ENCODE measurements at places on chromosomes 7 and 10. TPM values are rescaled to one million over a fixed set of nuclear protein-coding genes. Genes with fewer than 3 reads are reported as not detected.

Gene TMEM26
- total RNA-seq, result not detected

DNA sequence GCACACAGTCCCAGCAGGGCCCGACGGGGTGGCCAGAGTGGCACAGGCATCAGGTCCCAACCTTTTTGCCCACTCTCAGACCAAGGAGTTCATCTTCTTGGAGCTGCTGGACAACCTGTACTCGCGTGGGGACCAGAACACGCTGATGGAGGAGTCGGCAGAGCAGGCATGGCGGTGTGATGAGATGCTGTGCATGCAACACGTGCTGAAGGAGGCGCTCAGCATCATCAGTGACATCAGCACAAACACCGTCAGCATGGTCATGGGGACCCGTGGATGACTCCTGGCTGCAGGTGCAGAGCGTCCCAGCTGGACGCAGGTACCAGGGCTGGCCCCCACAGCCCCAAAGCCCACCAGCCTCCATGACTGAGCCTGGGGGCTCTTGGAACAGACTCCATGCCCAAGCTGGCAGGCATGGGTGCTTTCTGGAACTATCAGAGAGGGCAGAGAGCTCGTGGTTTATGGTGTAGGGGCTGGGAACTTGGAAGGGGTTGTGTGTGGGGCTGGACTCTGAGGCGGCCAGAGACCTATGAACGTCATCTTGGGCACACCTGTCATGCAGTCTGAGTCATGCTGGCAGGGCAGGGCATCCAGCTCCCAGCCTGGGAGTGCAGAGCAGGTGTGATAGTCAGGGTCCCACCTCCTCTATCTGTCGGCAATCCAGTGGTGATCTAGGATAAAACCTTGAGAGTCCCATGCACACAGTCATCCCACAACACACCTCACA lies 8.2 kb upstream of the MTPAP start:
- H3K27me3 ChIP-seq, result peaks cover 13% of the 10 kb centered on the region
- no peaks in the 10 kb centered on the region for H3K36me3 ChIP-seq
- peaks cover 12% of the 10 kb centered on the region for H3K4me1 ChIP-seq
- no peak overlapping the region for H3K4me3 ChIP-seq
- DNase-seq, result no peak

DNA sequence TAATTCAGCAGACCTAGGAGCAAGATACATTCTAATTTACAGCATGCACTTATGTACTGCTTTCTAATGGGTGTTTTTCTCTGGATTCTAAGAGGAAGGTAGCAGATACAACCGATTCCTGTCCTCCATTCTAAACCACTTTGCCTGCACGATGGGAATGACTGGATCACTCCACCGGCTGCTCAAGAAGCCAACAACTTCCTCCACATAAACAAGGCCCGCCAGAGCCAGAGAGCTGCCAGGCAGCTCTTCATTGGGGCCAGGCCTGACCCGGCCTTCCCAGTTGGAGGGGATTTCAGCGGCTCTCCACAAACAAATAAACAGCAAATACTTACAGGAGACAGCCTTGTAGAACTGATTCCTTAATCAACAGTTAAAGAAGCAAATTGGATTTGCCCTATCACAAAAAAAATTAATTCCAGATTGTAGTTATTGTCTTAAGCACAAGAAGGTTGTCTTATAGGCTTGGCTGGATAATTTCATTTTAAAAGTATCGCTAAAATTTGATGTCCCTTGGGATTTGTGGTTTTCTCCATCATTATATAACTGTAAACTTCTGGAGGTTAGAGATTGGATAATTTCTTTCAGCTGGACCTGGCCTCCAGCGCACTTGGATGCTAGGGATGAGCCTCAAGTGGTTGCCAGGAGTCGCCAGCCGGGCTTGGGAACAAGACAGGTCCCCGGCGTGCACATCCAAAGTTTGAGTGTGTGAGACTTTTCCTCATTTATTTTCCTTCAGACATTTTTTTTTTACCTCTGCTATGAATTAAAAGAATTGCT lies 20.9 kb downstream of the EBF3 start:
- H3K27ac ChIP-seq, result no peak overlapping the region
- no peak for DNase-seq

DNA sequence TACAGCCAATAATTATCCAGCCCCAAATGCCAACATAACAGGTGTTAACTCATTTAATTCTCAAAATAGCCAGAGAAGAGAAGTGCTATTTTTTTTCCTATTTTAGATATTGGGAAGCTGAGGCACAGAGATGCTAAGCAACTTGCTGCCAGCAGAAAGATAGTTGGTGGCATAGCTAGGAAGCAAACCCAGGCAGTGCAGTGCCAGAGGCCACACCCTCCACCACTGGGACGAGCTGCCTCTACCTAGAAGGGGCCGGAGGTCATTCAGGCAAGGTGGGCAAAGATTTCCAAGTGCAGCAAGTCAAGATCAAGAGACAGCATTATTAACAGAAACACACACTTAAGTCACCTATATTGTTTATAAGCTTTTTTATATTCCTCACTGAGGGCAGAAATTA lies 654.1 kb downstream of the INHBA start:
- no peaks in the 10 kb centered on the region for H3K4me1 ChIP-seq
- H3K36me3 ChIP-seq, result no peaks in the 10 kb centered on the region
- H3K27ac ChIP-seq, result no peak overlapping the region
- DNase-seq, result no peak

Gene ENTPD1
- 12.9 TPM for total RNA-seq

Gene SVIL
- 12.2 TPM for total RNA-seq

DNA sequence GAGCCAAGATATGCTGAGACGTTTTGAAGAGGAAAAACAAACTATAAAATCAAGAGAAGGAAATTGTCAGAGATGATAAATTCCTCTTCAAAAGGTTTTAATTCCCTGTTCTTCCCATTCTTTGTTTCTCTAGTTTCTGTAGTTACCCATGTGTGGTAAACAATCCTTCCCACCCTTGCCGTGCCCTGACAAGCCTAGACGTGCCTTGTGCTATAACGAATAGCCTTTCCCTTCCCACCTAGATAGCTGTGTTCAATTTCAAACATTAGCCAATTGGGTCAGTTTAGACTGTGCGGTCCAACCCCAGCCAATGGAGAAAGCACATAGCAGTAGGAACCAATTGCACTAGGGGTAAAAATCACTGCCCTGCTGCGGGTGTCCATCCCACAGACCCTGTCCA lies 138.1 kb downstream of the RALA start:
- no peak overlapping the region for H3K4me3 ChIP-seq
- no peaks in the 10 kb centered on the region for H3K36me3 ChIP-seq
- no peaks in the 10 kb centered on the region for H3K27me3 ChIP-seq
- no peak overlapping the region for H3K27ac ChIP-seq

DNA sequence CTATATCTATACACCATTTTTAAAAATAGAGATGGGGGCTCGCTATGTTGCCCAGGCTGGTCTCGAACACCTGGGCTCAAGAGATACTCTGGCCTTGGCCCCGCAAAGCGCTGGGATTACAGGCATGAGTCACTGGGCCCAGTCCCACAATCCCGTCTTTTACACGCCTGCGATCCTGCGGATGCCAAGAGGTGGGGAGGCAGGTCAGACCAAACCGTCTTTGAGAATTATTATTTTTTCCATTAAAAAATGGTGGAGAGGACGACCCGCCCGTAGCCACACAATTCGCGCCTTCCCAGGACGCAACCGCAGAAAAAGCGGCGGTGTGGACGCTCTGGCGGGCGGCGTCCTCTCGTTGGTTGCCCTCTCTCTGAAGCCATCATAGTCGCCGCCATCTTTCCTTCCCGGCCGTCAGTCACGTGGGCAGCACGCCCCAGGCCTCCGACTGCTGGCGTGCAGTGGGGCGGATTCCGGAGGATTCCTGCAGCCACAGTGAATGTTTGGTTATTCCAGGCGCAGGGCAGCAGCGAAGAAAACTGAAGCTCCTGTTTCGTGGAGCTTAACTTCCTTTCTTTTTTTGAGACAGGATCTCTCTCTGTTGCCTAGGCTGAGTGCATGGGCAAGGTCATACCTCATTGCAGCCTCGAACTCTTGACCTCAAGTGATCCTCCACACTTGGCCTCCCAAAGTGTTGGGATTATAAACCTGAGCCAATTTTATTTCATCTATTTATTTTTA lies 9.9 kb upstream of the EPHB4 start:
- H3K27ac ChIP-seq, result peak overlapping the region; percentile 30
- DNase-seq, result peak; percentile 80
- H3K36me3 ChIP-seq, result no peaks in the 10 kb centered on the region
- H3K4me1 ChIP-seq, result peaks cover 11% of the 10 kb centered on the region
- peak overlapping the region; percentile 82 for H3K4me3 ChIP-seq
